ENCODE measurements at places on chromosomes 5 and 9.

DNA sequence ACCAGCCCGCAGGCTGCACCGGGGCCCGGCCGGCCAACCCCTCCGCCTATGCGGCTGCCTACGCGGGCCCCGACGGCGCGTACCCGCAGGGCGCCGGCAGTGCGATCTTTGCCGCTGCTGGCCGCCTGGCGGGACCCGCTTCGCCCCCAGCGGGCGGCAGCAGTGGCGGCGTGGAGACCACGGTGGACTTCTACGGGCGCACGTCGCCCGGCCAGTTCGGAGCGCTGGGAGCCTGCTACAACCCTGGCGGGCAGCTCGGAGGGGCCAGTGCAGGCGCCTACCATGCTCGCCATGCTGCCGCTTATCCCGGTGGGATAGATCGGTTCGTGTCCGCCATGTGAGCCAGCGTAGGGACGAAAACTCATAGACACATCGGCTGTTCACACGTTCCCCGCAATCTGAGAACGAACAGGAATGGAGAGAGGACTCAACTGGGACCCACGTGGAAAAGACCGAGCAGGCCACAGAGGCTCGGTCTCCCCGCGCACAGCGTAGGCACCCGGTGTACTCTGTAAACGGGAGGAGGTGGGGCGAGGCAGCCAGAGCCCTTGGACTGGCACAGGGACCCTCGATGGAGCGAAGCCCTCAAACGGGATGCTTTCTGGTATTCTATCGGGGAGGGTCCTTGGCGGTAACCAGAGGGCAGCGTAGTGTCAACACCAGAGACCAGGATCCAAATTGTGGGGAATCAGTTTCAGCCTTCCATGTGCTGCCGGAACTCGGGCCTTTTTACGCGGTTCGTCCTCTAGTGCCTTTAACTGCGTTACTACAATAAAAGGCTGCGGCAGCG is 1.9 kb downstream of the FOXE1 start:
- DNase-seq = no peak

GRCh38 chr5:150068071-150068470 is 18.3 kb downstream of the CSF1R start:
- DNase-seq = no peak

- no peak for DNase-seq
Observed at GRCh38 chr5:71912021-71912420, 192.9 kb downstream of the CARTPT start.

DNA sequence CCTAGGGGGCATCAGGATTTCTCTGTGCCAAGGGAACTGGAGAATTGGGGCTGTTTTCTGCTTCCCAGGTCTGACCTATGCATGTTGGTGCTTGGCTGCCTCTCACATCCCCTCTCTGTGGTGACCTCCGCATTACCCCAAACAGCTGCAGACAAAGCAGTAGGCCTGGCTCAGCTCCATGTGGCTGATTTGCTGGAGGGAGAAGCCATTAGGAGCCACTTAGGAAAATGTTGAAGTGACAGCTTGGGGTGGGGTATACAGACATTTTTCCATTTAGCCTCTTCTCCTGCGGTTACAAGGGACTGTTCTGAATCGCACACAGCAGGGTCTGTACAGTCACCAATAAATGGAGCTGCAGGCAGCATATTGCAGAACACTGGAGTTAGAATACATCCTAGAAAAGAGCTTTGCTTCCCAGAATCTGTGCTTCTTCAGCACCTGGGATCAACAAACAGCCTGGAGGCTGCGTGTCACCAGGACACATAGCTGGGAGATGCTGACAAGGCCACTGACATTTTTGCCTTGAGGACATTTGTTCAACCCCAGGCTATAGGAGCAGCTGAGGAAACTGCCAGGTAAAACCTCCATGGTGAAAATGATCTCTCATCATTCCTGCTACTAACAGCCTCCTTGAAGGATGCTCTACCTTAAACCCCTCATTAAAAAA is 335.3 kb downstream of the DIRAS2 start:
- DNase-seq = no peak

DNA sequence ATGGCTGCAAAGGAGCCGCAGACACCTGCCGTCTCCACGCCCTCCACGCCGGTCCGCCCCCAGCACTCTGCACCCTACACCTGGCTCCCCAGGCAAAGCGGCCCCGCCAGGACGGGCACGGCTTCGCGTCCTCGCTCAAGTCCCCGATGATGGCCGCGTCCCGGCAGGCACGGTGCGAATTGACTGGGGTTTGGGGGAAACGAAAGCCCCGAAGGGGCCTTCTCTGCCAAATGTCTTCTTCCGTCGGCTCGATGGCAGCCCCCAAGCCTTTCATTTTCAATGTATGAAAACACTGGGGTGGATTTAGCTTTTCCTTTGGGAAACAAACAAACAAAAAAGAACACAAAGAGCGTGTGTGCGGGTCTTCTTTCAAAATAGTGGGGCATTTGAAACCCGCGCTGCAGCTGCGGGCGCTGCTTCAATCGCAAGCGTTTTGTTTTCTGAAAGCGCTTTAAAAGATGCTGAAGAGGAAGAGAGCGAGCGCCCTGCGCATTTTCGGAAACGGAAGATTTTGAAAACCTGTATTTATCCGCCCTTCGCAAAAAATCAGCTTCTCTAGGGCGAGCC is 160.0 kb downstream of the RMI1 start:
- peak; percentile 43 for DNase-seq

DNA sequence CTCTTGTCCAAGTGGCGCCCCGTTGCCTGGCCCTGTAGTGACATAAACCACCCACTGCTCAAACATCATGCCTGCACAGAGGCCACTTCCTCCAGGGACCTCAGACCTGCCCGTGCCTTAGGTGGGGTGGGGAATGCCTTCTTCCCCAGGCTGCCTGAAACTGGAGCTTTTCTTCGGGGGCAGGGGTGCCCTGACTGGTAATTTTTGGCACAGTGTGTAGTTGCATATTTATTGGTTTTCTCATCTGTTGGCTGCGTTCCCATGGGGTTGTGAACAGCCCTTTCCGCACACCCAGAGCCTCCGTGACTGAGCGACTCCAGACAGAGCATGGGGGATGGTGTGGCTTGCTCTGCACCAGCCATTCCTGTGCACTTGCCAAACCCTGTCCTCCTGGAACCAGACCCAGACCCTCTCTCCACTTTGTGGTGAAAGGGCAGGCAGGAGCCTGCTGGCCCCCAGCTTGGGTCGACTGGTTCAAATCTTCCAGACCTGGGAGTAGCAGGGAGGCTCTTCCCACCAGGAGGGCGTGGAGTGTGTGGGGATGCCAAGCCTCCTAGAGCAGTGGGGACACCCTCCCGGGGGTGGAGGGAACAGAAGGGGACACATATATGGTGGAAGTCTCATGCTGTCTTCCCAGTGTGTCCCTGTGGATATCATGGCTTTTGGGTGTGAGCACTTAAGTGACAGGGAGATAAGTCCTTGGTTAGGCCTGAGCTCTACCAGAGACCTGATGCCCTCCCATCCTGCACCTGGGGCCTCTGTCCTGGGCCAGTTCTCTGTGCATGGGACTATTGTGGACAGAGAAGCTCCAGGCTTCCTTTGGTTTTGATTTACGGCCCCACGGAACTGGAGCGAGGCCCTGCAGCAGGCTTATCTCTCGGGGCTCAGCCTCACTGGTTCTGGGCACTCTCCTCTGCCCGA is 39.6 kb downstream of the WNK2 start:
- no peak for DNase-seq

- no peak for DNase-seq
Observed at GRCh38 chr5:142845954-142846398, 75.8 kb downstream of the ARHGAP26 start.

GRCh38 chr9:108786901-108787689 is 68.7 kb downstream of the ACTL7B start:
- DNase-seq = peak; percentile 53

- peak; percentile 97 for DNase-seq
Observed at GRCh38 chr9:122931226-122932121, at the start of gene ZBTB26. Gene ZBTB26 (minus strand): TSS chr9:122931512. CDS start chr9:122919934, 11,578 bp downstream.

- DNase-seq = no peak
Observed at GRCh38 chr9:127277099-127277498, 12.5 kb downstream of the GARNL3 start.

DNA sequence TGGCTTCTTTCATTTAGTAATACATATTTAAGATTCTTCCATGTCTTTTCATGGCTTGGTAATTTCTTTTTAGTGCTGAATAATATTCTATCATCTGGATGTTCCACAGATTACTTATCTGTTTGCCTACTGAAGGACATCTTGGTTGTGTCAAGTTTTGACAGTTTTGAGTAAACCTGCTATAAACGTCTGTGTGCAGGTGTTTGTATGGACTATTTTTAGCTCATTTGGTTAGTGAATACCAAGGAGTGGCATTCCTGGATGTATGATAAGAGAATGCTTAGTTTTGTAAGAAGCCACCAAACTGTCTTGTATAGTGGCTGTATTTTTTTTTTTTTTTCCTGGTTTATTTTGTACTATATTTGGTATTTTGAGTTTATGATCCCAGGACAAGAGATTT is 38.4 kb downstream of the PRRC1 start:
- DNase-seq = no peak

GRCh38 chr5:9658706-9659105 is 28.6 kb upstream of the TAS2R1 start:
- no peak for DNase-seq

- DNase-seq = no peak
Observed at GRCh38 chr5:124796495-124796894, 50.1 kb upstream of the ZNF608 start.

DNA sequence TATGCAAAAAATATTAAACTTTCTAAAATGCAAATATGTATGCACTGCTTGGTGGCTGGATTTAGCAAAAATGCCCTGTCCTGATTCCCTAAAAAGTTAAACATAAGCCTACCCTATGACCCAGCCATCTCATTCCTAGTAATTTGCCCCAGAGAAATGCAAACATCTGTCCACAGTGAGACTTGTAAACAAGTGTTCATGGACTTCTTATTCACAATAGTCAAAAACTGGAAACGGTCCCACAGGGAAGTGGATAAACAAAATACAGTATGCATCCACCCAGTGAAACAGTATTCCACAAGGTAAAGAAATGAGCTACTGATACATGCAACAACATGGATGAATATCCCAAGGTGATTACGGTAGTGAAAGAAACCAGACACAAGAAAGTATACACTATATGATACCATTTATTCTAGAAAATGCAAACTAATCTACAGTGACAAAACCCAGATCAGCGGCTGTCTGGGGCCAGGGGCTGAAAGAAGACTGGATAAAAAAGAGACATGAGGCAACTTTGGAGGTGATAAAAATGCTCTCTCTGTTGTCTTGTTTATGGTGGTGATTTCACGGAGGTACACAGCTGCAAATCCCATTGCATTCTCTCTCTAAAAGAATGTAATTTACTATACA is 277.3 kb downstream of the GLIS3 start:
- peak; percentile 55 for DNase-seq

DNA sequence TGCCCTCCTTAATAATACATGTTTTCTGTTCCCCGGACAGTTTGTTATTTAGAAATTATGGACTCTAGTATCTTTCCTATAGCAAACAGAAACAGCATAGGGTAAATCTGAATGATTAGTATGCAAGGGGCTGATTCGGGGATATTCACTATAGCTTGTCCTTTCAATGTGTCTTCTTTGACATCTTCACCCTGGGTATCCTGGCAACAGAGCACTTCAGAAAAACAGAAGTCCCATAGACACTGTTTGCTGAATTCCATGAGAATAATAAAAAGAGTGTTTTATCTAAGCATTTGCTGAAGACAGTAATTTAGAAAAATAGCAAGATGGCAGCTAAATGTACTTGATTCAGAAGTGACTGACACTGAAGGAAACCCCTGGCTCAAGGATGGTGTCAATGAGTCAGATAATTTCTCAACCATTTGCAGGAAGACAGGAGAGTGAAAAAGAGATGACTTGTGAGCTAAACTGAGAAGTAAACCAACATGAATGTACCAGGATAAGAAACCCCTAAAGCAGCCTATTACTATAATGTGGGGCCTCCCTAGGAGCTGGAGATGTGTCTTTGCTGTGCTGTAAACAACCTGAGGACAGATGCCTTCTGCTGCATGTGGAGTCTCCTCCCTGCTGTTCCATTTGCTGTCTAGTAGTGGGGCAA is 246.2 kb downstream of the MAN2A1 start:
- DNase-seq = peak; percentile 43

GRCh38 chr5:179420476-179420875 is 75.2 kb upstream of the ADAMTS2 start:
- DNase-seq = no peak

DNA sequence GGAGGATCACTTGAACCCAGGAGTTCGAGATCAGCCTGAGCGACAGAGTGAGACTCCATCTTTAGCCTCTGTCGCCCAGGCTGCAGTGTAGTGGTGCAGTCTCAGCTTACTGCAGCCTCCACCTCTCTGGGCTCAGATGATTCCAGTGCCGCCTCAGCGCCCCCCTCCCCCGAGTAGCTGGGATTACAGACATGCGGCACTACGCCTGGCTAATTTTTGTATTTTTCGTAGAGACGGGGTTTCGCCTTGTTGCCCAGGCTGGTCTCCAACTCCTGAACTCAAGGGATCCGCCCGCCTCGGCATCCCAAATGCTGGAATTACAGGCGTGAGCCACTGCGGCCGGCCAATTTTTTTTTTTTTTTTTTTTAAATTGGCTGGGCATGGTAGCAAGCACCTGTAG is 2.3 kb upstream of the HSPA9 start:
- no peak for DNase-seq

GRCh38 chr5:176741561-176742211 is 68.7 kb upstream of the UNC5A start:
- no peak for DNase-seq

GRCh38 chr9:133709015-133709611 is 29.0 kb downstream of the SARDH start:
- DNase-seq = no peak

- DNase-seq = no peak
Observed at GRCh38 chr5:14242871-14243383, 99.8 kb downstream of the TRIO start.

GRCh38 chr9:114282926-114283325 is 40.0 kb upstream of the ORM1 start:
- DNase-seq = peak; percentile 94

DNA sequence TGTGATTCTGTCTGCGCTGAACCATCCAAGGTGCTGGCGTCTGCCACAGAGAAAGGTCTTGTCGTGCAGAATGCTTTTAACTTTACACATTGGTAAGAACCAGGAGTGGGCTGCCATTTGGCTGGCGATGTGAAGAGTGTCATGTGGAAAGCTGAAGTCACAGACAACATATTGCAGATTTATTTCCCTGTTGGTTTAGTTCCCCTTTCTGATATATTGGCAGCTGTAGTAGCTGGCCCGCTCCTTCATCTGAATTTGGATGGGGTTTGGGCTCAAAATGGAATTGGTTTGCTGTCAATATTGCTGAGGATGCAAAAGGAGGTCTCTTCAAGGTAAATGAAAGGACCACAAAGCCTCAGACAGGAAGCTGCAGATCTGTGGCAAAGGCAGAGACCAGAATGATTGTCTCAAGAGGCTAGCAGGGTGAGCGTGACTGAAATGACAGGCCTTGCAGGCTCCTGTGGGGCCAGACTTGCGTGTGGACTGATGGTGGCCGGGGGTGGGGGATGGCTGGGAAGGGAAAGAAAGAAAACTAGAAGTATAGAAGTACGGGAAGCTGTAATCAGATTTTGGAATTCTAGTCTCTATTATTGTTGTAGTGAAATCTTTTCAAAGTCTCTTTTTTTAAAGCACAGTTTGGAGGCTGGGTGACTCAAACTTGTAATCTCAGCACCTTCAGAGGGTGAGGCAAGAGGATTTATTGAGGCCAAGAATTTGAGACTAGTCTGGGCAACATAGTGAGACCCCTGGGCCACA is 25.1 kb upstream of the CD180 start:
- no peak for DNase-seq

- DNase-seq = no peak
Observed at GRCh38 chr9:18331808-18332209, 142.1 kb upstream of the ADAMTSL1 start.
